ENCODE measurements at places on chromosomes 2 and 18.

DNA sequence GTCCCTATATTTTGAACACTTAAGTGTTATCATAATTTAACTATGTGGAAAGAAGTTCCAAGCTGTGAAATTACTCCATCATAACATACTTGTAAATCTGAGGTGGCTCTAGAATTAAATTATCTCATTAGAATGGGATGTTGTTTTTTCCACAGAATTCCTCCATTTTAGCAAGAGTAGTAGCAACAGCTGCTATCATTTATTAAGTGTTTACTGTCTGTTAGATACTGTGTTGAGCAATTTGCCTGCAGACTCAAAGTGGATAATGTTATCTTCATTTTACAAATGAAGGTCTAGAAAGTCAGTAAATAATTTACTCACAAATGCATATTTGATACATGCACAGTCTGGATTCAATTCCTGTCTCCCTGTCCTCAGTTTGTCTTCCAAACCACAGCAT is 504.8 kb upstream of the NRP2 start:
- DNase-seq = no peak

DNA sequence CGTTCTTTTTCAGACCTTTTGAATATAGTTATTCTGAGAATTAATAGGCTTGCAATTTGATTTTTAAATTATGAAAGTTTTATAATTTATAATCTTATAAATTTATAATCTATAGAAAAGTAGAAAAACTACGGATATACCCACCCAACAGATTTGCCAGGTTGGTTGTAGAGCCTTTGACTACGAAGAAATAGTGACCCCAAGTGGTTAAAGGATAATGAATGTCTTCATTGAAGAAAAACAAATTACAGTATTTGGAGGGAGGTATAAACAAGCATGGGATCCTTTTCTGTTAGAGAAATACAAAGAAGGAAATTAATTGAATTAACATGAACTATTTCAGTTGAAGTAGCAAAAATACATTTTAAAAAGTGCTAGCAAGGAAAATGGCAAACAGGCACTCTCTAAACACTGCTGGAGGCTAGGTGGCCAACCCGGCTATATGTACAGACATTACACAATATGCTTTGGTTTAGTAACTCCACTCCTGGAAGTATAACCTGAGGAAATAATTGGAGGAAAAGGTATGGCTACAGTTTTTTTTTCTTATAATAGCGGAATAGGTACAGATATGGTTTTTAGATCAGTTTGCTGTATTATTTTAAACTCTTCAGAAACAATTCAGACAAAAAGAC is 110.9 kb downstream of the MIB1 start:
- no peak for DNase-seq

GRCh38 chr18:77700051-77700450 is 450.4 kb downstream of the GALR1 start:
- DNase-seq = no peak

DNA sequence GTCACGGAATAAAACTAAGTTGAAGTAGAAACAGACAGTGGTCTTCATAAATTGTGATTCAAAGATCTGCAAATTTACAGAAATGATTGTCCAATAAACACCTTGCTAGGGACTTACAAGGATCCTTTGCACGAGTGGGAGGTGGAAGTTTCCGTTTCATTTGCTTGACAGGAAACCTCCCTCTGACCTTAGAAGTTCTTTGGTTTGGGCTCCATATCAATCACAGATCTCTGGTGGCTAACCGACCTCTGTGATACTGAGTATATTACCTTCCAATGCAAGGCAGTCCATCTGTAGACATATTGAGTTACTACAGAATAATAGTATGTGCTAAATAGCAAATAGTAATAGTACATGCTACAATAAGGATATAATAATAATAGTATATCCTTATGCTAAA is 33.7 kb upstream of the RNF152 start:
- no peak for DNase-seq

DNA sequence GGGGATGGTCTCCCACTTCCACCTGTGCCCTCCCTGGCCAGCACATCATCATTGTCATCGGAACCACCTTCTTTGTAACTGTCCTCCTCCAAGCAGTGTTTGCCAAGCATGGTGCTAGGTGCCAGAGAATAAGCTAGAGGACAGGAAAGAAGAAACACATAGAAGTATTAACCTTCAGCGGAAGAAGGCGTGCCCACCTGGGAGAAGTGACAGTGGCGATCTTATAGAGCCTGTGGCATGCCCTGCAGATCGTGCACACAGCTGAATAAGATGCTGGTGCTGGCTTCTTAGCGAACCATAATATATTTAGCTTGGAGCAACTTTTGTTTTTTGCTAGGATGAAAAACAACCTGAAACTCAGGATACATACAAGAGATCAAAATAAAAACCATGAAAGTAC is 148.0 kb downstream of the FAM210A start:
- DNase-seq = no peak

DNA sequence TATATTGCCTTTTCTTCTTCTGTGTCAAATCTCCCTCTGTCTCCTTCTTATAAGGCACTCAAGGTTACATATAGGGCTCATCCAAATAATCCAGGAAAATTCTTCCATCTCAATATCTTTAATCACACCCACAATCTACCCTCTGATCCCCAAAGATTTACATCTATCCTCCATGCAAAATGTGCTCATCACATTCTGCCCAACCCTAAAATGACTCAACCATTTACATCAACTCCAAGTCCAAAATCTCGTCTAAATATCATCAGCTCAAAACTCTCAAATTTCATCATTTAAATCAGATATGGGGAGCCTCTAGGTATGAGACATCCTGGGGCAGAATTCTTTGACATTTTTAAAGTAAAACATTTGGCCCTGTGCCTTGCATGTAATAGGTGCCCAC is 1349.8 kb downstream of the SUCLG1 start:
- no peak for DNase-seq

DNA sequence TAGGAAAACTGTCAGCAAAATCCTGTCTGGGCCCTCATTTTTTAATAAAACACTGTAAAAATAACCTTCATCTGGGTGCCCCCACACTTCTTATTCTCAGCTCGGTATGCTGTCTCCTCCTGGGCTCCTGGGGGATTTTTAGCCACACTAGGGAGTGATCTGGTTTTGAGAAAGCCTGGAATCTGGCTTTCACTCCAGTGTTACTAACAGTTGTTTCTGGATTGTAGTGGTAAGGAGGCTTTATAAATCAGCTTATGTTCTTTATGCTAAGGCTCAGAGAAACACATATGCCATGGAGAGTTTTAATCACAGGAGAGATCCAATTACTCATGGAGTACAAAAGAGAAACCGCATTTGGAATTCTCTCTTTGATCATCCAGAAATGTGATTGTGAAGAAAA is 744.3 kb upstream of the SOX11 start:
- DNase-seq = no peak
